Tibial artery (tissue), 4 donors: ENCODE measurements at places on chromosomes 13 and 19.

GRCh38 chr13:29532821-29533220 lies 62.7 kb downstream of the SLC7A1 start:
- DNase-seq, result no peak

DNA sequence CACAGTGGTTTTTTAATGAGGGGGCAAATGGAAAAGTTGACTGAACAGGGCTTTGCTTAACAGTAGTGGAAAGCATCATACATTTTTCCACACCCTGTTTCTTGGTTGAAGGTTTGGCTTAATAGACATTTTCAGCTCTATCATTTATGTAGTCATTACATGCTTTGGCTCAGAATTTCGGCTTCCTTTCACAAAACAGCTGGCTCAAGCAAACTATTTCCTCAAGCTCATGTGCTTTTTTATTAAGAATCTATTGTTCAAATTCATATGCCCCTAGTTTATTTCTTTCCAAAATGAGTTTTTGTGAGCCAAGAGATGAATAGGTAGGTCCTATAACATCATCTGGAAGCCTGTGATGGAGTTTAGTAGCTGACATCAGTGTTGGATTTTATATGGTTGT lies 113.8 kb downstream of the SLITRK6 start:
- DNase-seq, result no peak

GRCh38 chr13:23671377-23671776 lies 101.2 kb downstream of the TNFRSF19 start:
- DNase-seq, result no peak

GRCh38 chr19:19655051-19655594 lies 8.4 kb downstream of the ATP13A1 start:
- DNase-seq, result no peak

- no peak for DNase-seq
These were observed 59.5 kb downstream of the KLF12 start for GRCh38 chr13:74074723-74075122.
